ENCODE measurements at places on chromosomes 2 and 18. TPM values are rescaled to one million over a fixed set of nuclear protein-coding genes. Genes with fewer than 3 reads are reported as not detected.

DNA sequence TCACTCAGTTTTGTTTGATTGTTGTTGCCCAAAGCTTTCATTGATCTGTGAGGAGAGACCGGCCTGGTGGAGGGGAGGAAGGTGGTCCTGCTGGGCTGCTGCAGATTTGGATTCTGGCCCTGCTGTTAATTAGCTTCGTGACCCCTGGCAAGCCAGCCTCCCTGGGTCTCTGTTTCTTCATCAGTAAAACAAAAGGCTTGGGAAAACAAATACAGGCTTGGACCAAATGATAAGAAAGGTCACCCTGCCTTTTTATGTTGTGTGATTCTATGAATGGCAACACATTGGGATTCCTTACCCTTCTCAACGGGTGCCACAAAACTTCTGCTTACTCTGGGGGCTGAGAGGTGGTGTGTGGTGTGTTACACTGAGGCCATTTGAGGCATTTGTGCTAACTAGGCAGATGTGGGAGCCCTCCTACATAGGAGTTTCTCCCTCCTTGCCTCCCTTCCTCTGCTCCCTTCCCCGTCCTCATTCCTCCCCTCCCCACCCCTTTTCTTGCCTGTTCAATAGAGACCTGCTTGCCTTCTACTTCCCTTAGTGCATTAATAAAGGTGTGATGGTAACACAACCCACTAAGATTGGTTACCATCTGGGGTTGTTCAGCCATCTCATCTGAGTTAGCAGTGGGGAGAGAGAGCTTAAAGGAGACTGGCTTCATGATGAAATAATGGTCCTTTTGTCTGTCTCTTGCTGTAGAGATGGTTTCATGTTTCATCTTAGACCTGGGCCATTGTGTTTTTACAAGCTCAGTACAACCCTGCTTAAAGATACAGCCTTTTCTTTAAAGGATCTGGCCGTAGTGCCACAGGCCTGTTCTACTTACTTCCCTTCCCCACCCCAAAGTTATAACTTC, 96.2 kb downstream of the TANC1 start:
- no peaks in the 10 kb centered on the region for H3K36me3 ChIP-seq
- H3K4me3 ChIP-seq, result no peak overlapping the region
- H3K27ac ChIP-seq, result peak overlapping the region; percentile 51
- peaks cover 59% of the 10 kb centered on the region for H3K4me1 ChIP-seq
- no peak for DNase-seq

DNA sequence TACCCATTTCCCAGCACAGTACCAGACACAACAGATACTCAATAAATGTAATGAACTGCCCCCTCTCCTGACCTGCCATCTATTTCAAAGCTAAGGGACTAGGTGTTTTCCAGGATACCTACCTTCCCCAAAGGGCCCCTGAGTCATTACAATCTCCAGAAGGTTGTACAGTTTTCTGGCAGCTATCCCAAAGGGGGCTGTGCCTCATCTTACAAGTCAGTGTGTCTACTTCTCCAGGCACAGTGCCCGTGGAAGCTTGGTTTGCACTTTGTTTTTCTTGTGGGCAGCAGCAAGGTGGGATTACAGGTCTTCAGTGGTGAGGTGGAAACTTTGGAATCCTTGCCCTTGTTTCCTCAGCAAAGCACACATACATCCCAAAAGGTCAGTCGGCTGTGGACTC, 62.8 kb upstream of the CYP26B1 start:
- H3K4me3 ChIP-seq, result no peak overlapping the region
- H3K27me3 ChIP-seq, result no peaks in the 10 kb centered on the region
- H3K36me3 ChIP-seq, result no peaks in the 10 kb centered on the region
- DNase-seq, result no peak
- peaks cover 7% of the 10 kb centered on the region for H3K4me1 ChIP-seq

DNA sequence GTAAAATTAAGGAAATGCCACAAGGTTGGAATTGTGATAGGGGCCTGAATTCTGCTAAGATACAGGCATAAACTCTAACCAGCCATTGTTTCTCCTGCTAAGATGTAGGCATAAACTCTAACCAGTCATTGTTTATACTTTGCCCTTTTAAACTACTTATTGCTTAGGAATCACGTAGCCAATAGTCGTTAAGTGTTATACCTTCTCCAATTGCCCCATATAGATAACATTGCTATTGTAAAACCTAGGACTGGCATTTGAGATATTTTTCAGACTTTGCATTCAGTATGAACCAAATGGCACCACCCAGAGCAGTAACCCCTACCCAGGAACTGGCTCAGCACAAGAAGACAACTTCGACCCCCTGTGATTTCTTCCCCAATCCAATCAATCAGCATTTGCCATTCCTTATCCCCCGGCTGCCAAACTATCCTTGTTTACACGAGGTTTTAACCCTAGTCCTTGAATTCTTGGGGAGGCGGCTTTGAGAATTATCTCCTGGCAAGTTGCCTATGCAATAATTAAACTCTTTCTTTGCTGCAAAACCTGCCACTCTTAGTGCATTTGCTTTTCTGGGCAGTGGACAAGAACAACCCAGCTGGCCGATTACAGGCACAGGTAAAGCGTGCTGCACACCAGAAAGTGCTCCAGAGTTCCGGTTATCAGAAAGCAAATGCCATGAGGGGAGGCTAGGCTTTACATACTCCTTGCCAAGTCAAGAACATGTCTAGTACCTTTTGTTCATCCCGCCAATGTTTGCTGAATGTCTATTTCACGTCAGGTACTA, 167.6 kb downstream of the LAMA1 start:
- no peak for DNase-seq
- no peak overlapping the region for H3K4me3 ChIP-seq
- H3K27me3 ChIP-seq, result no peaks in the 10 kb centered on the region
- H3K27ac ChIP-seq, result no peak overlapping the region

- no peaks in the 10 kb centered on the region for H3K4me1 ChIP-seq
- H3K27ac ChIP-seq, result no peak overlapping the region
- H3K36me3 ChIP-seq, result peaks cover 14% of the 10 kb centered on the region
- H3K4me3 ChIP-seq, result no peak overlapping the region
- no peaks in the 10 kb centered on the region for H3K27me3 ChIP-seq
Measured at GRCh38 chr18:46215902-46216723, 111.9 kb downstream of the HAUS1 start.

DNA sequence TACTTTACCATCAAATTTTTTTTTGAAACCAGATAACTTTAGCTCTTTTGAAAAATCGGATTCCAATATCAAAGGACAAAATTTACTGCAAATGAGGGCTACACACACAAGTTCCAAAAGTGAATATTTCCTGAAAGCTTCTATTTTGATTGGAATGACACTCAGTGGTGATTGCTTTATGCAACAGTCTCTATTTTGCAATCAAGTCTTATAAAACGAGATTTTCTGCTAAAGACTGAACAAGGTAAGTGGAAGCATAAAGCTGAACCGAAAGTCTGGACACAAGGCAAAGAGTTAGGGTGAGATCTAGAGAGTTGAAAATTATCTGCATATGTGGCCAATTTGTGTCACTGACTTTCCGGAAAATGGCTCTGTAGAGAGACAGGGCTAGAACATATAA, 145.0 kb upstream of the OSR1 start:
- no peak overlapping the region for H3K27ac ChIP-seq
- no peaks in the 10 kb centered on the region for H3K36me3 ChIP-seq
- H3K27me3 ChIP-seq, result no peaks in the 10 kb centered on the region
- no peak for DNase-seq
- H3K4me3 ChIP-seq, result no peak overlapping the region

GRCh38 chr2:55116598-55116964, 66.3 kb upstream of the RTN4 start:
- H3K4me1 ChIP-seq, result peaks cover 48% of the 10 kb centered on the region
- H3K36me3 ChIP-seq, result no peaks in the 10 kb centered on the region
- no peaks in the 10 kb centered on the region for H3K27me3 ChIP-seq
- no peak overlapping the region for H3K27ac ChIP-seq

The NT5DC4 gene
- not detected for polyA plus RNA-seq

DNA sequence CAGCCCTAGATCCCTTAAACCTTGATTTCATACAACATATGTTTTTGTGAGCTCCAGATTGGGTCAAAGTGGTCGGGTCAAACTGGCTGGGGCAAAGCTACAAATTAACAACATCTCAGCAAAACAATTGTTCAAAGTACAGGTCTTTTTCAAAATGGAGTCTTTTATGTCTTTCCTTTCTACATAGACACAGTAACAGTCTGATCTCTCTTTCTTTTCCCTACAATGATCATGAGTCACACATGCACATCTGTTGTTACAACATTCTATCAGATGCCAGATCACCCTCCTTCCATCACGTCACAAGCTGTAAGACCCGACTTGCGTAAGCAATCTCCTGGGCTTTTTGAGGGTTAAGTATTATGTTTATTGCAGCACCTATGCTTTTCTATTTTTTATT, 55.1 kb downstream of the RHOB start:
- DNase-seq, result no peak
- no peaks in the 10 kb centered on the region for H3K4me1 ChIP-seq
- H3K4me3 ChIP-seq, result no peak overlapping the region
- no peaks in the 10 kb centered on the region for H3K27me3 ChIP-seq
- no peaks in the 10 kb centered on the region for H3K36me3 ChIP-seq

DNA sequence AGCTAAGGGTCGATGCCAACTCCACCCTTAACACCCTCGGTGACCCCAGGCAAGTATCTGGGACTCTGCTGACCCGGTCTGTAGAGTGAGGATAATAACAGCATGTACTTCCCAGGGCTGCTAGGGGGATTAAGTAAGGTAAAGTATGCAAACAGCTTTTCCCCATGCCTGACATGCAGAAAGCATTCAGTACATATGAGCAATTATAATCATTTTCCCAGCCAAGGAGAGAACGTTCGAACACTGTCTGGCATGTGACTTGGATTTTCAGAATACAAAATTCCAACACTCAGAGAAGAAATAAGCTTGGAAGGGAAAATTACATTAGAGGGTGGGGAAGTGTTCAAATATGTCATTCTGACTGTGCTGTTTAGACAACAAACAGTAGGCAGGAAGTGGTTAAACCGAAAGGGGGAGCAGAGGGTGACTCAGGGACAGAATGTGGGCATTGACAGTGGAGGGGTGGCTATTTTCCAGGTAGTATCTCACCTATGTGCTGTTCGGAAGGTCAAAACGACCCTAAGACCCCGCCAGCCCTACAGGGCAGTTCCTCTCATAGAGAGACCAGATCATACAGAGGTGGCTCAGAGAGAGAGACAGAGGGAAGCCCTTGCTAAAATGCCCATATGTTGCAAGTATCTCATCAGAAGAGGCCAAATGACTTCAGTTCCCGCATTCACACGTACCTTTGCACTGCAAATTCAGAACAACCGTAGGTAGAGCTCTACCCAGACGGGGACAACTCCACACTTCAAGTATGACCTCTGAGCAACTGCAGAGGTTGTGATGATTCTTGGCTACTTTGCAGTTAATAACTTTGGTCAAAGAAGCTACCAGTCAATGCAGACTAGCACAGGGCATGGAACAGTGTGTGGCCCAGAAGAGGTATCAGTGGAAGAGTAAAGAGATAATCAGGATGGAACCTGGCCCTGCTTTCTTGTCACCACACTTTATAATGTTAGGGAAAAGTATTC, 14.8 kb downstream of the ASPRV1 start:
- no peak for DNase-seq
- no peaks in the 10 kb centered on the region for H3K27me3 ChIP-seq
- peaks cover 5% of the 10 kb centered on the region for H3K4me1 ChIP-seq

DNA sequence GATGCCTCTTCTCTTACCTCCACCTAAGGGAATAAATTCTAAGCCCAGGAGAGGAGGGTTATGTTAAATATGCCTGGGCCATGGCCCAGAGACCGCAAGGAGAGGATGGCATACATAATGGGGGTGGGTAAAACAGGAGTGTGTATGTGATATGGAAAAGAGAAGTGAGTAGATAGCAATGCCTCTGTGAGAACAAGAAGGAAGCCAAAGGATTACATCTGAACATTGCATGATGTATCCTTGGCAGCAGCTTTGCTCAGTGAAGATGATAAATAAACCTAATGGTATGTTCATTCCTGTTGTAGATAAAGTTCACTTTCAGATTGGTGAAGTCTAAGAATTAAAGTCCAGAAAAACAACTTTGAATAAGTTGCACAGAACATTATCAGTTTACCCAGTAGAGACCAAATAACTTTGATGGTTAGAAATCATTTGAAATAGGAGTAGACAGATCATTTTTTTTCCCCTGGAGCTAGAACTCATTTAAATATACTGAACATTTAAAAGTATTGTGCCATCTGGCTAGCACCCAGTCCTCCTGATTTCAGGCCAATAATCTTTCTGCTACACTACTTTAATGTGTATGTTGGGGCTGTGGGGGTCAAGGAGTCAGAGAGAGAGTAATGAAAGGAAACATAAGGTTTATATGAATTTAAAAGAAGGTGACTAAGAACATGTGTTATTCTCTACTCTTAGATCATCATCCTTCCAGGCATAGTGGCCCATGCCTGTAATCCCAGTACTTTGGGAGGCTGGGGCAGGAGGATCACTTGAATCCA, 231.7 kb downstream of the PARD3B start:
- H3K27ac ChIP-seq, result no peak overlapping the region
- no peaks in the 10 kb centered on the region for H3K4me1 ChIP-seq
- no peak overlapping the region for H3K4me3 ChIP-seq

GRCh38 chr2:224837558-224837957, 121.4 kb upstream of the CCDC195 start:
- peak; percentile 36 for DNase-seq
- no peak overlapping the region for H3K27ac ChIP-seq
- H3K36me3 ChIP-seq, result no peaks in the 10 kb centered on the region
- no peaks in the 10 kb centered on the region for H3K4me1 ChIP-seq
- no peak overlapping the region for H3K4me3 ChIP-seq
- H3K27me3 ChIP-seq, result no peaks in the 10 kb centered on the region

GRCh38 chr2:45631319-45631718, 20.2 kb upstream of the PRKCE start:
- no peak for DNase-seq
- H3K27ac ChIP-seq, result no peak overlapping the region
- H3K36me3 ChIP-seq, result no peaks in the 10 kb centered on the region
- no peak overlapping the region for H3K4me3 ChIP-seq
- no peaks in the 10 kb centered on the region for H3K4me1 ChIP-seq

- H3K36me3 ChIP-seq, result no peaks in the 10 kb centered on the region
- no peak for DNase-seq
- H3K4me3 ChIP-seq, result no peak overlapping the region
- H3K27ac ChIP-seq, result peak overlapping the region; percentile 76
- no peaks in the 10 kb centered on the region for H3K4me1 ChIP-seq
Measured at GRCh38 chr2:231370429-231370748, 25.1 kb upstream of the B3GNT7 start.

The SCN7A gene
- polyA plus RNA-seq, result 7.9 TPM

- H3K36me3 ChIP-seq, result no peaks in the 10 kb centered on the region
- no peak for DNase-seq
- no peaks in the 10 kb centered on the region for H3K27me3 ChIP-seq
Measured at GRCh38 chr2:29218550-29219125, 103.4 kb downstream of the CLIP4 start.

The RUFY4 gene
- not detected for polyA plus RNA-seq

- H3K4me1 ChIP-seq, result no peaks in the 10 kb centered on the region
- no peaks in the 10 kb centered on the region for H3K27me3 ChIP-seq
- no peak overlapping the region for H3K4me3 ChIP-seq
- no peak for DNase-seq
Measured at GRCh38 chr2:49278141-49278540, 123.8 kb upstream of the FSHR start.

The CCDC141 gene
- polyA plus RNA-seq, result 19.1 TPM

The CREG2 gene
- polyA plus RNA-seq, result not detected

The GAD1 gene
- polyA plus RNA-seq, result not detected

GRCh38 chr2:218445602-218446001, 26.7 kb downstream of the VIL1 start:
- no peak overlapping the region for H3K4me3 ChIP-seq
- peaks cover 27% of the 10 kb centered on the region for H3K36me3 ChIP-seq
- no peak for DNase-seq
- H3K4me1 ChIP-seq, result no peaks in the 10 kb centered on the region
- no peaks in the 10 kb centered on the region for H3K27me3 ChIP-seq
- no peak overlapping the region for H3K27ac ChIP-seq
